ENCODE measurements at places on chromosomes 4 and X.

- no peak for DNase-seq
These were observed 2.8 kb downstream of the PJA1 start for GRCh38 chrX:69162361-69162865.

DNA sequence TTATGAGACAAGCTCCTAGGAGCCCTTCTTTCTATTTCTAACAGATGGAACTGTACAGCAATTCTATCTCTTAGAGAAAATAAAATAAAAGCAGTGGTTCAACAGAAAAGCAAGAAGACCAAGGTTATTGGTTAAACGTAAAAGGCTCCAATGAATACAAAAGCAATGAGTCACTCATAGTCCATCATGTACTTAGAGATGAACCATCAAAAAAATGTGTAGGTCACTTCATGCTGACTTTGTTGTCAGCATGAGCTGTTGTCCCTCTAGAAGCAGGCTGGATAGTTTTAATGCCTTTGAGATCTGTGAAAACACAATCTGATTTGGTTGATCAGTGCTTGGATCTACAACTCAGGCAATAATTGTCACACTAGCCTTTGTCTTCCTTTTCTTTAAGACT is 378.6 kb upstream of the ANXA10 start:
- no peak for DNase-seq

GRCh38 chr4:56648824-56649151 is 32.3 kb downstream of the HOPX start:
- DNase-seq = no peak

DNA sequence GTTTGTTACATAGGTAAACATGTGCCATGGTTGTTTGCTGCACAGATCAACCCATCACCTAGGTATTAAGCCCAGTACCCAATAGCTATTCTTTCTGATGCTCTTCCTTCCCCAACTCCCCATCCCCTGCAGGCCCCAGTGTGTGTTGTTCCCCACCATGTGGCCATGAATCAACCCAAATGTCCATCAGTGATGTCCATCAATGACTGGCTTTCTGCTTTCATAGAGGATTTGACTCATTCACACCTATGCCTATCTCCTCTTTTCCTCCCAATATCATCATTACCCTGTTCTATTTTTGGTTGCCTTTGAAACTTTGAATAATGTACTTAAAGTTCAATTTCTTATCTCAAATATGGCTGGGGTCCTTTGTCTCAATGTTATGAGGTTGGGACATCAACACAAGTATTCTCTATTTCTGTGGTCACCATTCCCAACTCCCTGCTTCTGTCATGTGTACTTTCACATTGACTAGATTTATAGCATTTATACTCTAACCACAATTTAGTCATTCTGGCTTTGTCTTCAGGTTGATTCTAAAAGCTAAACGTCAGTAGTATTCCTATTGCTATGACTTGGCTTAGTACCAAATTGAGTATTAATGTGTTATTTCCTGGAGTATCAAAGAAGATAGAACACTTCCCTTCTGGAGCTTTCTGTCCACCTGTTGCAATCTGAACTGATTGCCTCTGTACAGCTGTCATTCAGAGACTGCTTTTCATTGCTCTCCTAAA is 107.2 kb downstream of the TAB3 start:
- DNase-seq = no peak

- no peak for DNase-seq
These were observed 213.6 kb downstream of the CPE start for GRCh38 chr4:165592386-165592785.

All from NCI-H2081 treated with DMSO at 0.1 percent for 48 hours (cell line).